Amniotic stem cell (primary cell): ENCODE measurements at places on chromosomes 1 and 21.

DNA sequence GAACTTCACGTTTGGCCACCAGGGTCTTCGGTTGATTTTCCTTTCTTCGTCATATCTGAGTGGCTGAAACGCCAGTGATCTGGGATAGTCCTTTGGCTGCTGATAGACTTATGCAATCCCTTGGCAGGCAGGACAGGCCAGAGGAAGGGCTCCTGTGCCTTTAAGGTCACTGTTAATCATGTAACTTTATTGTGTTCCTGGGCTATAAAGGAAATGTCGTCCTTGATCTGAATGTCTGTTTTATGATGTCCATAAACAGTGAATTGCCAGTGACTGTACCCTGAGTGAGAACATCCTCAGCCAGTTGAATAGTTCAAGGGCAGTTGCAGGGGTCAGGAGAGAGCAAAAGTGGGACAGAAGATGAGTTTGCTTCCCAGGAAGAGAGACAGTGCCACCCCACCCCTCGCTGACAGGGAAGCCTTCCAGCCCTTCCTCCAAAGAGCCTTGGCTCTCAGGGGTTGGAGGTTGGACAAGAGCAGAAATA is 68.0 kb downstream of the PDE9A start:
- no peak for DNase-seq

DNA sequence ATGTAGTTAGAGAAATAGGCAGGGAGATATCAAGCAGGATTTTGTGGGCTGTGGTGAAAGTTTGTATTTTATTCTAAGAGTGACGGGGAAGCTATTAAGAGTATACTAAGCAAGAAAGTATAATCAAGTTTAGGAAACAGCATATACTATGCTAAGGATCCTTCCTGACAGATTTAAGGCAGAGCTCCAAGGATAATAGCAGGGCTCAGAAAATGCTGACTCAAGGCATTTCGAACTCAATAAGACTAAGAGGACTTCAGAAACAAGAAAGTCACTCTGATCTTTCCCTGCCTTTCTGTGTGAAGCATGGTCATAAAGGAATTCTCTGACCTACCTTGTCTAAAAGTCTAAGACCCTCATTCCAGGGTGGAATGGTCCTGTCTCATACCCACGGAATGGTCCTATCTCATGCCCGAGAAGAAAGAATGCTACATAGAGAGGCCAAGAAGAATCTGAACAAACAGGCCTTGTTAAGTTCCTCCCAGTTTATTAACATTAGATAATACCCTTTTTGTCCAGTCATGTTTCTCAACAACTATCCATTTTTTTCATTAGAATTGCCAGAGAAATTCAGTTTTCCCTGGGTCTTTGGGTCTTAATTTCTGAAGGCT is 59.1 kb downstream of the HFM1 start:
- no peak for DNase-seq

GRCh38 chr1:191558379-191558778 is 599.9 kb upstream of the RGS18 start:
- DNase-seq: no peak

- DNase-seq: no peak
These were observed 10.0 kb downstream of the AHDC1 start for GRCh38 chr1:27593678-27594563.

DNA sequence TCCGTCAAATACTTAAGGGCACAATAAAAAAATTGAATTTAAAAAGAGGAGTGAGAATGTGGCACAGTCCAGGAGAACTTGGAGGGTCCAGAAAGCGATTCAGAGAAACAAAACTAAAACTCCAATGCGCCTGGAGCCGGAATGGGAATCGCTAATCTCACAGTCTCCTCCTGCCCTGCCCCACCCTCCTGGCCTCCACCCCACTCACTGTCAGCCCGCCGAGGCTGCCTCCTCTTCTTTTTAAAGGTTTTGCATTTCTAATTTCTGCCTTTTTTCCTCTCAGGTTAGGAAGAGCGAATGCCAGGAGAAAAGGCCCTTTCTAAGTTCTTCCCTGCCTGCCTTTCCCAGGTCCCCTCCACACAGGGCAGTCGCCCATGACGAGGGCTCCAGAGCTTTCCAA is 135.3 kb downstream of the ZBTB18 start:
- DNase-seq: no peak

DNA sequence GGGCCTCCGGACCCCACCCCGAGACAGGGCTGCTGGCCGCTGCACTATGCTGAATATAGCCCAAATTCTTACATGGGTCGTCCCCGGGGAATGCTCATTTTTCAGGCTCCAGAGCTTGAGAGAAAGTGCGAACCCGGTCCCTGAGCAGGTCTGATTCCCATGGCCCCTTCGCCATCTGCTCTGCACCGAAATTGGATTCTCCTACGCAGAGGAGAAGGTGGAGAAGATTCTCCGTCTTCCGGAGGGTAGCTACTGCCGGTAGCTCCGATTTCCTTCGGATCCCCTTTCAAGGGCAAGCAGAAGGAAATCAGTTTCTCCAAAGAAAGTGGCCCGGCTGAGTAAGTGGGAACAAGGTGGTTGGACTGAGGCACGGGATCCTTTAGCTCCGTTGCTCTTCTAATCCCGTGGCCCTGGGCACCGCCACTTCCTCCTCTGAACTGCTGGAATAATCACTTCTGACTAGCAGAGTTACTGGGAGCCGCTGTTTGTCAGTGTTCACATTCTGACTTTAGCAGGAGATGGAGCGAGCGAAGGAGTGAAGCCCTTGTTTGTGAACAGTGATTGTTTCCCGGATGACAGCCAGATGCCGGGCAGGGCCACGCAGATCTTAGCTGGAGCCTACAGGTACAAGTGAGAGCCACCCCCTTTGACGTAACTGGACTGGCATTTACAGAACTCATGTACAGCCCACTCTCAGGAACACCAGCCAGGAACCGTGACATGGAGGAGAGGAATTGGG is 1.1 kb upstream of the ZNF496 start:
- DNase-seq: no peak

GRCh38 chr1:54230507-54231339 is 30.8 kb downstream of the MRPL37 start:
- DNase-seq: no peak

DNA sequence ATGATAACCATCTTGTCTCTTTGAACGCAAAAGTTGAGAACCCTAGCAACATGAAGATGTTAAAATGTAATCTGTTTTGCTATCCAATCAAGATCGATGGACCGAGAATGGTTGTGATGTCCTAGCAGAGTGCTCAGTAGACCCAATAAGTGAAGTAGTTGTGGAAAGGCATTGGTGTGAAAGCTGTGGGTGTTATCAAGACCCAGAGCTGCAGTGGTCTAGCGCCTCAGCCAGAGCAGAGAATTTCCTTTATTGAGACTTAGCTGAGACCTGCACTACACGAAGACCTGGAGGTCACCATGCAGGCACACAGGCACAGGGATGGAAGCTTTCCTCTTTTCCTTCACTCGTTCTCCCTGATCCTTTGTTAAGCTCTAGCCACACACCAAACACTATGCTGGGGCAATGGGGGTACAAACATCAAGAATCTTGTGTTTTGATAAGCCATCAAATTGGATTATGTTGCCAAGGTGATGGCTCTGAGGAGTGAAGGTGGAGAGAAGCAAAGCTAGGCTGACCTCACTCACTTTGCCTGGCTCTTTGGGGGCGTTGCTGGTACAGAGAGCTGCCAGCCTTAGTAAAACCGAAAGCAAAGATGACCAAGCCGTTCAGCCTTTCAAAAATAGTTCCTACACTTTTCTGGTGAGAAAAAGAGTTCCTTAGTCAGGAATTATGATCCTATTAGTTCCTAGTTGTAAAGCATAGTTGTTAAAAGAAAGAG is 24.1 kb downstream of the METTL13 start:
- no peak for DNase-seq

DNA sequence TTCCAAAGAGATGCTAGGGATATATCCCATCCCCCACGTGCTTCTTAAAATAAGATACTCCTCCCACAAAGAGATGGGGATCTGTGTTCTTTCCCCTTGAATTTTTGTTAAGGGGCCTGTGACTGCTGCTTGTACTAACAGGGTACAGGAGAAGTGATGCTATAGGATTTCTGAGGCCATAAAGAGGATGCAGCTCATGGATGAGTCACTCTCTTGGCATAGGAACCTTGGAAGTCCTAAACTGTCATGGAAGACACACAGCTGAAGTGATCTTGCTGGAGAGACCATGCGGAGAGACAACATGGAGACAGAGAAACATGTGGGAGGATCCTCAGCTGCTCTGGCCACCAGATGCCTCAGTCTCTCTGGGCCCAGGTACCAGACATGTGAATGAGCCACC is 157.2 kb downstream of the S1PR1 start:
- DNase-seq: no peak

DNA sequence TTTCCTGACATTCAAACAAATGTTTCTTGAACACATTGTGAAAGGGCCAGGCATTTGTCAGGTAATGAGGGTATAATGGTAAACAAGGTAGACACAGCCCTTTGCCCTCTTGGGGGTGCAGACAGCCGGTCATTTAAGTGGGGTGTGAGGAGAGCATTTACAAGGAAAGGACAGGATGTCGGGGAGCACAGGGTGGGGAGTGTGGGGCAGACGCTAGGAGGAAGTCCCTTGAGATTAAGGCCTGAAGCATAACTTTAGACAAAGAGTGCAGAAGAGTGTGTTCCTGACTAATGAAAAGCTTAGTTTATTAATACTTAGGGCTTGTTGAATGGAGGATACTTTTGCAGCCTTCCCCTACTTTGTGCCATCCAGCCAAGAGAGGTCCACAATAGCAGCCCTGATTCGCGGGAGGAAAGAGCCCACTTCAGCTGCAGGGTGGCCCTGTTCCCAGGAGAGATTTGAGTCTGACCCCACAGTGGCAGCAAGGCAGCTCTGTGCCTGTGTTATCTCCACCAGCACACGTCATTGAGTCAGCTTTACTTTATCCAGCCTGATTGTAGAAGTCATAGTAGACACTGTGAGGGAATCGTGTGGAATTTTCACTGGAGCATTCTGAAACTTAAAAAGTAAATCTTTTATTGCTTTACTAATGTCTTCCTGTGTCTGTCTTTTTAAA is 35.1 kb downstream of the MPZL1 start:
- no peak for DNase-seq

- DNase-seq: peak; percentile 26
These were observed 59.2 kb downstream of the ABCA4 start for GRCh38 chr1:94061513-94062443.

DNA sequence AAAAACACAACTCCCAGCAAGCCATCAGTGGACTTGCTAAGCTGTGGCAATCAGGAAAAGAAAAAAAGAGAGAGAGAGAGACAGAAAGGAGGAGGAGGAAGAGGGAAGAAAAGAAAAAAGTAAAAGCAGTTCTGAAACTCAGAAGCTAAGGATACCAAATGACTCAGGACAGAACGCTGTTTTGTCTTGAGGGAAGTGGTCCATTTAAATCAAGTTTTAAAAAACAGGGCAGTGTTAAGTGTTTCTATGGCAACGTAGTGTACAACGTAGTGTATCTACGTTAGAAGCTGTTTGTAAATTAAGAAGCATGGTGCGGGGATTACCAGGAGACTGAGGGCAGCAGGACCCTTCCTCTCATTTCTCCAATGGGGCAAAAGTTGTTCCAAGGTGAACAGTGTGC is 5.8 kb downstream of the ADORA3 start:
- no peak for DNase-seq

DNA sequence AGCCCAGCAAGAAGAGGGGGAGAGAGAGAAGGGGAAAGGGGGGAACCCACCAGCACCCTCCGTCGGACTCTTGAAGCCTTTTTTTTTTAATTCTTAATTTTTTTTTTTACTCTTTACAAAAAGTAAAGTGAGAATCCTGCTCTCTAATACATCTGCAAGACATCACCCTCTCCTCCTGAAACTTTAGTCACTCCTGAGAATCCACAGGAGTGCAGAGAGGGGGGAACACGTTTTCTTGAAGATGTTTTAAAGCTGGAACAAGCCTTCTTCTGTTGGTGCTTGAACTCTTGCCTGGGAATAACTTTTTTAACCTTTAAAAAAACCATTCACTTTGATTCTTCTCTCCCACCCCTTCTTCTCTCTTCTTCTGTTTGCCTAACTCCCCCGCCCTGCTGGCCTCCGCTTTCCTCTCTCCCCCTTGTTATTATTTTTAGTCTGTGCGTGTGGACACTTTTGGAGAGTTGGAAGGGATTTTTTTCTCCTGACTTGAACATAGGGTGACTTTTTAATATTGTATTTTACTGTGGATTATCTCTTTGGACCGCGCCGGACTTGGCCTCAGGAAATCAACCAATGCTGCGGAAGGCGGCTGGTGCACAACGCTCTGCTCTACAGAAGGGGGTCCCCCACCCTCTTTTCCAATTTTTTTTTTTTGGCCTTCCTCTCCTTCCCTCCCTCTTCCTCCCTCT is 383 bp upstream of the PRRX1 start:
- DNase-seq: no peak

- no peak for DNase-seq
These were observed 11.9 kb downstream of the WNT9A start for GRCh38 chr1:227935826-227936225.

GRCh38 chr1:3119725-3120124 is 50.7 kb downstream of the PRDM16 start:
- DNase-seq: no peak

DNA sequence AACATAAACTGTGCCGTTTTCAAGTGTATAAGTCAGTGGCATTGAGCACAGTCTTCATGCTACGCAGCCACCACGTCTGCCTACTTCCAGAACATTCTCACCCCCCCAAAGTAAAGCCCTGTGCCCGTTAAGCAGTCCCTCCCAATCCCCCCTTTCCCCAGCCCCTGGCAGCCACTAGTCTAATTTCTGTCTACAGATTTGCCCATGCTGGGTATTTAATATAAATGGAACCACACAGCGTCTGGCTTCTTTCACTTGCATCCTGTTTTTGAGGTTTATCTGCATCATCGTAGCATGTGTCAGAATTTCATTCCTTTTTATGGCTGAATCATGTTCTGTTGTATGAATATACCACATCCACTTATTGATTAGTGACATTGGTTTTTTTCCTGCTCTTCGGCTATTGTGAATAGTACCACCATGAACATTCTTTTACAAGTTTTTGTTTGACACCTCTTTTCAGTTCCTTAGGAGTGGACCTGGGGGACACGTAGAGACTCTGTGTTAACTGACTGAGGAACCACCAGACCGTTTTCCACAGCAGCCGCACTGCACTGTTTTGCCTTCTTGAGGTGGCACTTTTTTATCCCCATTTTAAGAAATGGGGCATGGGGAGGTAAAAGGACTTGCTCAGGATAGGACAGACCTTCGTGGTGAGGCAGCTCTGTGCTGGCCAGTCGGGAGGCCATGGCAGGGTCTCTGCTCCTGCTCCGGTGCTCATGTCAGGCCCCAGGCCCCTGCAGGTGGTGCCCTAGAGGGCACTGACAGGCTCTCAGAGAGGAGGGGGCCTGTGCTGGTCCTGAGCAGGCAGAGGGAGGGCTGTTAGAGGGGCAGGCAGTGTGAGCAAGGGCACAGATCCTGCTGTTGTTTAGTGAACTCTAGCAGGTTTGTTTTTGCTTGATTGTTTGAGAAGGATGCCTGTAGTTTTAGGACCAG is 123.8 kb downstream of the PCBP3 start:
- no peak for DNase-seq
